ENCODE measurements at places on chromosomes 1 and 21.

- DNase-seq: peak; percentile 69
Observed at GRCh38 chr1:15939181-15940109, 36.5 kb downstream of the ZBTB17 start.

DNA sequence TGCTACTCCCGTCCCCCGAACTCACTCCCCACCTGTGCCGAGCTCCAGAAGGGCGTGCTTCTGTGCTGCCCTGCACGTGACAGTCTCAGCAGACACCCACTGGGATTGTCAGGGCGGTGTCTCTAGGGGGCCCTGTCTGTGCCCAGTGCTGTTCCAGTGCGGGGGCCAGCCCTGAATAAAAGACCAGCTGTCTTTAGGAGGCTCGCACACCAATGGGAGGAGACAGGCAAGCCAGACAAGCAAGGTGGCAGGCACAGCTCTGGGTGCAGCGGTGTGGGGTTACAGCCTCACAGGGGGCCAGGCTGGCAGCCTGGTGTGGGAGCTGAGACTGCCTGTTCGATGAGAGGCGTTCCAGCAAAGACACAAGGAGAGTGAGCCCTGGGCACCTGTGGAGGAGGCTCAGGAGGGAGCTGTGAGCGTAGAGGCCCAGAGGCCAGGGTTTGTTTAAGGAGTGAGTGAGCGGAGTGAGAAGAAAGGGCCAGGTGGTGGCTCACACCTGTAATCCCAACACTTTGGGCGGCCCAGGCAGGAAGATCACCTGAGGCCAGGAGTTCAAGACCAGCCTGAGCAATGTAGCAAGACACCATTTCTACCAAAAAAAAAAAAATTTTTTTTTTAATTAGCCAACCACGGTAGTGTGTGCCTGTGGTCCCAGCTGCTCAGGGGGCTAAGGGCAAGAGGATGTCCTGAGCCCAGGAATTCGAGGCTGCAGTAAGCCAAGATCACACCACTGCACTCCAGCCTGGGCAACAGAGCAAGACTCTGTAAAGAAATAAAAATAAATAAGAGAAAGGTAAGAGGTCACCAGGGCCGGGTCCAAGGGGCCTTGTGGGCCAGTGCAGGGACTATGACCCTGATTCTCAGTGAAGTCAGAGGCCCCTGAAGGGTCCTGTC, 48.2 kb upstream of the ARHGEF16 start:
- DNase-seq: no peak

DNA sequence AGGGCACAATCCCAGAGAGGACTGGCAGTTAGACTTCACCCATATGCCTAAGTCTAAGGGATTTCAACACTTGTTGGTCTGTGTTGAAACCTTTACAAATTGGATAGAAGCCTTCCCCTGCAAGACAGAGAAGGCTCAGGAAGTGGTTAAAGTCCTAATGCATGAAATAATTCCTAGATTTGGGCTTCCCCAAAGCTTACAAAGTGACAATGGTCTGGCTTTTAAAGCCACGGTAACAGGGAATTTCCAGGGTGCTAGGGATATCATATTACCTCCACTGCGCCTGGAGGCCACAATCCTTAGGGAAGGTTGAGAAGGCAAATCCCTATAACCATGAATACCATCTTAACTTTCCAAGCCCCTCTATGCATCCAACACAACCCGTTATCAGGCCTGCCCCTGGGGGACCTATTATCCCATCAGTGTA, 3.3 kb upstream of the FMO4 start:
- peak; percentile 53 for DNase-seq

GRCh38 chr1:45594412-45594811, 10.6 kb downstream of the NASP start:
- DNase-seq: no peak

DNA sequence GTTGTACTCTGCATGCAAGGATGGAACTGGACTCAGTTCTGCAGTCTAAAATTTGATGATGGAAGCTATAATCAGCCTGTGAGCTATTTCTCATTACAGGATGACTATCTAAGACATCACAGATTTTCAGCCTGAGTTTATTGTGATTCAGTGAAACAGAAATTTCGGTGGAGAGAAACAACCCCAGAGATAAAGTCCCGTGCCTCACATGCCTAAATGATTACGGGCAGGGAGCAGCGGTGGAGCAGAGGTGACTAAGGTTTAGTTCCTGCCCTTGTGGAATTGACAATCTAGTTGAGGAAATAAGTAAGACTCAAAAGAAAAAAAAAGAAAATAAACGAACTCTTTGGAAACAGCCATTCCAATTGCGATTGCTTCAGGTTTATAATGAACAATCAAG, 96.9 kb downstream of the GRIK3 start:
- no peak for DNase-seq

DNA sequence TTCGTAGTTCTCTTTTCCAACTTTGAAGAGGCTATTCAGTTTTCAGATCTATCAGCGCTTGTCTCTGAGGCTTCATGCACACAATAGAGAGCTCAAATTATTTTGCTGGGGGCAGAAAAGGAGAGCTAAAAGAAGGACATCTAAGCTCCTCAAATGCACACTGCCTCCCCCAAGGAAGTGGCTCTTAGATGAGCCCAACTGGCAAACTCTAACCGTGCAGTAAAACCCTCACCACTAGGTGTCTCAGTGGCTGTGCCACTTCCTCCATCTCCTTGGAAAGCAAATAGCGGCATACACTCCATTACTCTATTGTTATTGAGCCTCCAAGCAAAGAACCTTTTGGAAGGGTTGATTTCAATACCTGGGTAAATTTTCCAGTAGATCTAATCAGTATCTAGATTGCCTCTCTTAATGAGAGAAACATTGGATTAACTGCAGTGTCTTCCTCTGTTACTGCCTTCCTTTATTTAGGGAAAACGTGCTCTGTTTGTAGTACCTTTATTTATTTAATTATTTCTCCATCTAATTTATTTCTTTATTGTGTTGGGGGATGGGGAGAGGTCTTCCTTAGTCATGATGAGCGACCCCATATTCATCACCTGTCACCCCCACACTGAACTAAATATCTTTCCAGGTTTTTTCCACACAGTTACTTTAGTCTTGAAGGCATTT, 9.2 kb upstream of the SFPQ start:
- DNase-seq: peak; percentile 83

- DNase-seq: peak; percentile 36
Observed at GRCh38 chr1:76867342-76868130, at the start of gene ST6GALNAC5. TSS of gene ST6GALNAC5 (plus strand) at chr1:76867480.

DNA sequence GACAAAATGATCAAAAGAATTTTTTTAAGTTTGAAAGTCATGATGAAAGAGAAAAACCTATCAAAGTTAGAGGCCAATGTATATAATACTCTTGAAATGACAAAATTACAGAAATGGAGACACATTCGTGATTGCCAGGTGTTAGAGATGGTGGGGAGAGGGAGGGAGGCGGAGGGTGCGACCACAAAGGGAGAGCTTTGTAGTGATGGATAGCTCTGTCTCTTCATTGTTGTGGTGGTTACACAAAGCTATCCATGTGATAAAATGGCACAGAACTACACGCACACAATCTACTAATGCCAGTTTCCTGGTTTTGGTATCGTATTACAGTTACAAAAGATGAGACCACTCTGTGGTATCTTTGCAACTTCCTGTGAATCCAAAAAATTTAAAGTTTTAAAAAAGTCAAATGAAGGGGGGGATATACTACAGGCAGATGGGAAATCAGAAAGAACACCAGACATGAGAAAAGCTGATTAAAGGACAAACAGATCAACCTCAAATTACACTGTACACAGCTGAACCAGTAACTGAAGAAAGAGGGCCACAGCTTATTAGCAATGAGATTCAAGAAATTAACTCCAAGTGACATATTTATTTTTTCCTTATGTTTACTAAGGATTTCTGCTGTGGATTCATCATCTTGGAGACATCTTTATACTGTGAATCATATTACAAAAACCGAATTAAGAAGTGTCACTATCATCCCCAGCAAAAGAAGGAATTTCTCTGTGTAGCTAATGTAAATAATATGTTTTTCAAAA, 199.1 kb downstream of the SLC45A1 start:
- DNase-seq: no peak

- DNase-seq: peak; percentile 31
Observed at GRCh38 chr1:61053712-61054600, 28.4 kb upstream of the NFIA start.

- peak; percentile 76 for DNase-seq
Observed at GRCh38 chr1:24898152-24898908, 31.7 kb downstream of the RUNX3 start.
